Thymus (tissue), 14 donors: ENCODE measurements at places on chromosomes 6 and 20. TPM values are rescaled to one million over a fixed set of nuclear protein-coding genes. Genes with fewer than 3 reads are reported as not detected.

PI3 gene
- 6.5 TPM for total RNA-seq

PLA2G7 gene
- 9.3 TPM for total RNA-seq

ZDHHC14 gene
- 3.4 TPM for total RNA-seq

UBE3D gene
- 7.0 TPM for total RNA-seq

CD93 gene
- total RNA-seq: 19.8 TPM

FOXC1 gene
- 3.7 TPM for total RNA-seq

FNDC1 gene
- total RNA-seq: 0.47 TPM

GJA1 gene
- 14.6 TPM for total RNA-seq

GRCh38 chr6:38151580-38152500 is 332.3 kb downstream of the ZFAND3 start:
- peaks cover 17% of the 10 kb centered on the region for H3K36me3 ChIP-seq
- no peak overlapping the region for H3K4me3 ChIP-seq
- H3K27ac ChIP-seq: no peak overlapping the region

- peaks cover 9% of the 10 kb centered on the region for H3K36me3 ChIP-seq
- DNase-seq: peak; percentile 63
- H3K4me1 ChIP-seq: peaks cover 26% of the 10 kb centered on the region
- no peaks in the 10 kb centered on the region for H3K27me3 ChIP-seq
Observed at GRCh38 chr6:11381801-11382513, 149.5 kb upstream of the NEDD9 start.

DNA sequence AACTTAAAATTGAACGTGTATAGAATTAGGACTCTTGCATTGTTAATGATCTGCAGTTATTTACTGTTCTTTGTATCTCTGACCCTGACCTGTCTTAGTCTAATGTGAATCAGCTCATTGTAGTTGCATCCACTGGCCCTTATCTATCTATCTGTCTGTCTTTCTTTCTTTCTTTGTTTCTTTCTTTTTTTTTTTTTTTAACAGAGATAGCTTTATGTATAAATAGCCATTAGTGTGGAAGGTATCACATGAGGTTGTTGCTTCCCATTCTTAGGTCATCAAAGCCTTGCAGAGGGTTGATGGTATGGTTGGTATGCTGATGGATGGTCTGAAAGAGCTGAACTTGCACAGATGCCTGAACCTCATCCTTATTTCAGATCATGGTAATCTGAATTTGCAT is 59.9 kb downstream of the ENPP1 start:
- H3K27ac ChIP-seq: no peak overlapping the region
- no peaks in the 10 kb centered on the region for H3K4me1 ChIP-seq
- no peak overlapping the region for H3K4me3 ChIP-seq

GRCh38 chr6:63803371-63803770 is 167.8 kb downstream of the PHF3 start:
- no peak for DNase-seq
- H3K4me3 ChIP-seq: no peak overlapping the region
- no peaks in the 10 kb centered on the region for H3K27me3 ChIP-seq

DNA sequence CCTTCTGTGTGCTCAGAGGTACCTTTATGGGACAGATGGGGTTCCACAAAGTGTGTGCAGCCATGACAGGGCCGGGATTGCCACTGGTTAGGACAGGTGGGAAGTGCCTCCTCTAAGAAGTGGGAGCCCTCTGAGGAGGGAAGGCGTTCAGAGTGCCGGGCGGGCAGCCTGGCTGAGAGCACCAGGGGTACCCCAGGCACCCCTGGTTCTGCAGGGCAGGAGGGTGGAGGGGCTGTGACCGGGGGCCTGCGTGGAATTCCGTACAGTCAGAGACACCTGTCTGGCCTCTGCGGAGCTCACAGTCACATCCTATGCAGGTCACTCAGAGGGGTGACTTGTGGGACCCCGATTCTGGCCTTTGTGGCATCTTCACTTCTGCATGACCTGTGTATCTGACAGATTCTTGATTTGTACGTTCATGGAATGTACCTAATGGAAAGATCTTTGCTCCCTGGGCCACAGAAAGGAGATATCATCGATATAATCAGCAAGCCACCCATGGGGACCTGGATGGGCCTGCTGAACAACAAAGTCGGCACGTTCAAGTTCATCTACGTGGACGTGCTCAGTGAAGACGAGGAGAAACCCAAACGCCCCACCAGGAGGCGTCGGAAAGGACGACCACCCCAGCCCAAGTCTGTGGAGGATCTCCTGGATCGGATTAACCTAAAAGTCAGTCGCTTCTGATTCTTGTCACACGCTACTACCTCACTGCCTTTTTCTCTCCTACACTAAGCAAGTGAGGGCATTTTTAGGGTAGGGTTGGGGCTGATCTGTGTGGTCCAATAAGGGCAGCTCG is 190.9 kb downstream of the SASH1 start:
- no peak overlapping the region for H3K27ac ChIP-seq
- no peak for DNase-seq
- H3K4me3 ChIP-seq: no peak overlapping the region
- H3K36me3 ChIP-seq: no peaks in the 10 kb centered on the region
- no peaks in the 10 kb centered on the region for H3K4me1 ChIP-seq
- H3K27me3 ChIP-seq: no peaks in the 10 kb centered on the region

- no peaks in the 10 kb centered on the region for H3K4me1 ChIP-seq
- no peak for DNase-seq
- H3K27ac ChIP-seq: no peak overlapping the region
- H3K4me3 ChIP-seq: no peak overlapping the region
- H3K27me3 ChIP-seq: no peaks in the 10 kb centered on the region
Observed at GRCh38 chr6:152648105-152648504, 10.9 kb upstream of the SYNE1 start.

- no peaks in the 10 kb centered on the region for H3K36me3 ChIP-seq
- no peaks in the 10 kb centered on the region for H3K4me1 ChIP-seq
- no peak overlapping the region for H3K27ac ChIP-seq
- H3K27me3 ChIP-seq: no peaks in the 10 kb centered on the region
- DNase-seq: no peak
Observed at GRCh38 chr20:60570481-60571277, 612.5 kb downstream of the CDH26 start.

GRCh38 chr6:16973545-16974386 is 128.1 kb upstream of the STMND1 start:
- no peak overlapping the region for H3K27ac ChIP-seq
- no peak for DNase-seq
- no peaks in the 10 kb centered on the region for H3K4me1 ChIP-seq
- H3K36me3 ChIP-seq: no peaks in the 10 kb centered on the region

DNA sequence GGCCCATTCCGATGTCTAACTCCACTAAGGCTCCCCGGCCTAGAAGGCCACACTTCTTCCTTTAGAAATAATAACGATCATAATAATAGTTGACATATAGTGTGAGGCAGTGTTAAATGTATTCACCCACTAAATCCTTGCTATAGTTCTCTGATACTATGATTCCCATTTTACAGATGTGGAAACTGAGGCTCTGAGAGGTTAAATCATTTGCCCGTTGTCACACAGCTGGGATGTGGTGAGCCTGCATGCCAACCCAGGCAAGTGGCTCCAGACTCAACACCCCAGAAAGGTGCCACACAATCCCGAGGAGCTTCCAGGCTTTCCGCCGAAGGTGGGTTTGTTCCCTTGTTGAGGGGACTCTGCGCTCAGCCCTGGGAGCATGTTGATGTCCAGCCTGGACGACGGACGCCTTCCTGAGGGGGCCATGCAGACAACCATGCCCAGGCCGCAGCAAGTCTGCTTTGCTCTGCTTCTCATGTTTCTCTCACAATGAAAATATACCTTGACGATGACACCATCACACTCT is 104.6 kb upstream of the CDYL start:
- no peak for DNase-seq
- H3K4me3 ChIP-seq: no peak overlapping the region
- no peaks in the 10 kb centered on the region for H3K4me1 ChIP-seq

DNA sequence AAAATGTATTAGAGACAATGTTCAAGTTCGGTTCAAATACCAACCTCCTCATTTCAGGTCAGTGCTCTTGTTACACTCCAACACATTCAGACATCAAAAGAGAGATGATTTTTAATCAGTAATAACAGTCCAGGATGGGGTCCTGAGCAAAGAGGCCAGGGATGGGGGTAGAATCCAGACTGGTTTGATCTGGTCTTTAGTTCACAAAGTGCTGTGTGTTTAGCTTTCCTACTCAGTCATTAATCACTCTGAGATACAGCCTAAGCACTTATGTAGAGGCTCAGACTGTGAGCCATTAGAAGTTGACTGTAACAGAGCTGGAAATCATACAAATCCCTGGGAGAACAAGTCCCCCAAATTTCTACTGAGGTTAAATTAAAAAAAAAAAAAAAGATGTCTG is 241.6 kb downstream of the PTPRK start:
- no peaks in the 10 kb centered on the region for H3K36me3 ChIP-seq
- H3K27ac ChIP-seq: no peak overlapping the region
- no peak for DNase-seq
- H3K4me3 ChIP-seq: no peak overlapping the region

GRCh38 chr6:56372406-56372995 is 125.1 kb upstream of the COL21A1 start:
- H3K36me3 ChIP-seq: no peaks in the 10 kb centered on the region
- no peak overlapping the region for H3K4me3 ChIP-seq
- no peak overlapping the region for H3K27ac ChIP-seq
- H3K27me3 ChIP-seq: no peaks in the 10 kb centered on the region

GRCh38 chr20:31260326-31260932 is 3.0 kb downstream of the DEFB115 start:
- no peaks in the 10 kb centered on the region for H3K4me1 ChIP-seq
- H3K27ac ChIP-seq: no peak overlapping the region
- H3K36me3 ChIP-seq: no peaks in the 10 kb centered on the region
- DNase-seq: no peak
- no peak overlapping the region for H3K4me3 ChIP-seq
- no peaks in the 10 kb centered on the region for H3K27me3 ChIP-seq

DNA sequence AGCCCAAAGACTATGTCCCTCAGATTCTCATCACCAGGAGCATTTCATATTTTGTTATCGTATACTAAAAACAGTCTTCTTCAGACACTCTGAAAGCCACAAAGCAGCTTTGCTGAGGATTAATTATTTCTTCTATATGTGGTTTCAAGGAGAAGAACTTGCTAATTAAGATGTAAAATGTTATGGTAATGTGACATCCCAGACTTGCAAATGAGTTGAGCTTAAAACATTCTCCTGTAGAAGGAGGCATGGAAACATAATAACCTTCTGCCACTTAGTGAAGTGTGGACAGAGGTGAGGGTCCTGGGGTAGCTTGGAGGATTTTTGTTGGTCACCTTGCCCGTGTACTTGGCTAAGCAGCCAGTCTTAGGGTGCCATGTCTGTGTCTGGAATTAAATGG is 16.7 kb upstream of the MAPRE1 start:
- H3K36me3 ChIP-seq: peaks cover 27% of the 10 kb centered on the region
- no peaks in the 10 kb centered on the region for H3K27me3 ChIP-seq
- no peaks in the 10 kb centered on the region for H3K4me1 ChIP-seq
- DNase-seq: no peak
- H3K4me3 ChIP-seq: no peak overlapping the region
- no peak overlapping the region for H3K27ac ChIP-seq

GRCh38 chr6:141443668-141444289 is 688.9 kb upstream of the GJE1 start:
- DNase-seq: no peak
- no peaks in the 10 kb centered on the region for H3K4me1 ChIP-seq

DNA sequence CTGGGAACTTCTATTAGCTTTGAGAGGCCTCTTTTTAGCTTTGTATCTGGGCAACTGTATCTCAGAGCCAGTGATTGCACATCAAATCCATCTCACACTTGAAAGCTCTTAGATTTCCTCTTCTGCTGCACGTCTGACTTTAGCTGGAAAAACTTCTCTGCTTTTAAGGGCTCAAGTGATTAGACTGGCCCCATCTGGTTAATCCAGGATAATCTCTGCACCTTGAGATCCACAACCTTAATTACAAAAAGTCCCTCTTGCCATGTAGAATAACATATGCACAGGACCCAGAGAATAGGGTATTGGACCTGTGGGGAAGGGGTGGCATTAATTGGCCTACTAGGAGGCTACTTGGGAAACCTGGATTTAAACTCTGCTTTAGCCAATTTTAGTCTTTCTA is 24.2 kb downstream of the KLHL31 start:
- H3K27me3 ChIP-seq: no peaks in the 10 kb centered on the region
- no peaks in the 10 kb centered on the region for H3K36me3 ChIP-seq
- no peak overlapping the region for H3K4me3 ChIP-seq
- DNase-seq: no peak

GRCh38 chr6:47200536-47201334 is 109.0 kb downstream of the TNFRSF21 start:
- H3K4me1 ChIP-seq: peaks cover 32% of the 10 kb centered on the region
- DNase-seq: no peak
- no peaks in the 10 kb centered on the region for H3K27me3 ChIP-seq
- no peak overlapping the region for H3K27ac ChIP-seq

DNA sequence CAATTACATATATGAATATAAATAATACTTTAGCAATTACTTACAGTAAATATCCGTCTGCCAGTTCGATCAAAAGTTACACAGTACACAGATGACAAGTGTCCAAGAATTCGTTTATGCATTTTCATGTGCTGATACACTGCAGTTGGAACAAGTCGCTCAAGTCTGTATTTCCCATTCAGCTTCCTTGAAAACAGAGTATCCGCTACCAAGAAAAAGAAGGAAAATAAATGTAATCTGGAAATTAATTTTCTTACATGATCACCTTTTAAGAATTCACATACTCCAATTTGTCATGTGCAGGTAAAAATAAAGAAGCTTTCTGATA is 35.3 kb downstream of the PHIP start:
- H3K36me3 ChIP-seq: peaks cover 3% of the 10 kb centered on the region
- peaks cover 2% of the 10 kb centered on the region for H3K4me1 ChIP-seq
- DNase-seq: no peak
- H3K27ac ChIP-seq: no peak overlapping the region

DNA sequence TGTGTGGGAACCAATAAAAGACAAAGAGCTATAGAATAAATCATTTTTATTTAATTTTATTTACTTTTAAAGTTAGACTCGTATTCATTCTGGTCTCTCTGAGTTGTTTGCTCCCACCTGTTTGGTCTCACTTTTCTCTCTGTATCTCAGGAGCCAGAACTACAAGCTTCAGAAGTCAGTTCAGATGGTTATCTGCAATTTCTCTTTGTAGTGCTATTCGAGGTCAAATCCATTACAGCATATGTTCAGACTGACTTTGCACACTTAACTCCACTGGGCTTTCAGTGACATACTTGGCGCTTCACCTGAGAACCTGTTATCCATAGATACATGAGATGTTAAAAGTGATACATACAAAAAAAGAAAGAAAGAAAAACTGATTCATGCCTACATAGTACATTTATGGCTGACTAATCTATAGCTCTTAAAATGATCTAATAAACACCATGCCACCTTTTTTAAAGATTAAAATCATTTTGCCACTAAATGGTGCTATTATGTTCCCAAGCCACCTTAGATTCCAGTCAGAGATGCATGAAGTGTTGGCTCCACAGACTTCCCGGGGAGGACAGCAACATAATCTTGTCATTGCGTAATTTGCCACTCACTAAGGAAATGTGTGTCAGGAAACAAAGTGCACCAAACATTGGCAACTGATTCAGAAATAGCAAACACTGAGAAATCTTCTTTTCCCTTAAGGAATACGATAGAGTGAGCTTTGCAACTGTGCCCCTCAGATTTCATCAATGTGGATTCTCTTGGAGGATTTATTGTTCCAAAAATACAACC is 396.7 kb downstream of the HACE1 start:
- no peak overlapping the region for H3K4me3 ChIP-seq
- H3K4me1 ChIP-seq: no peaks in the 10 kb centered on the region
- DNase-seq: no peak
- no peaks in the 10 kb centered on the region for H3K36me3 ChIP-seq
